ENCODE measurements at places on chromosomes 6 and 20. TPM values are rescaled to one million over a fixed set of nuclear protein-coding genes. Genes with fewer than 3 reads are reported as not detected.

The SLC2A10 gene
- total RNA-seq, result 28.3 TPM

The RAET1G gene
- total RNA-seq, result 2.6 TPM

The CAGE1 gene
- total RNA-seq, result under 0.01 TPM

The ESF1 gene
- total RNA-seq, result 8.1 TPM

The DEFB132 gene
- not detected for total RNA-seq

The RFX6 gene
- not detected for total RNA-seq

The EYA2 gene
- total RNA-seq, result 0.37 TPM

Data from subcutaneous preadipocyte (primary cell).